ENCODE measurements at places on chromosomes 11 and 22. TPM values are rescaled to one million over a fixed set of nuclear protein-coding genes. Genes with fewer than 3 reads are reported as not detected.

Gene EIF3M
- total RNA-seq, result 238 TPM

DNA sequence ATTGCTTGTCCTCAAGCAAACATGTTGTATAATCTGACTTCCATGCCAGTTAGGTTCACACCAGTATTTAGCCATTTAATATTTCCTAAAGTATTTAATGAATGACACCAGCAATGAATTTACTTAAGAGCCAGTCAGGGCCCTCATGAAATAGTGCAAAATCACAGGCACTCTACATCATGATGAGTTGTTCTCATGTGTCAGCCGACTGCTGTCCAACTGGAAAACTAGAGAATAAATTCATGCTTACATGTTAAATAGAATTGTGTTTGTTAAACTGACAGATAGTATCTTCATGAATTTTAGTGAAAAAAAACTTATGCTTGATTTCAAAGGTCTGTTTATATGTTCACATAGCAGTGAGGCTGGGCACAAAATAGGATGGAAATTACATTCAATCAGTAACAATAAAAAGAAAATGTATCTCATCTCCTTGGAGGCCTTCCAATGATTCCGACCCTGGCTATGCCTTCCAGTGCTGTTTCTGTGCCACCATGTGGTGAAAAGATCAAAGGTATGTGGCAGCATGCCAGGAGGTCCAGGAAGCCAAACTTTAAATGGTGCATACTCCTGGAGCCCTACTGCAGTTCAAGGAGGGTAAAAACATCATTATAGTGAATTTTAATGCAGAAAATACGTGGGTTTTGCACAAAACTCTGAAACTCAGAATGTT, 45.2 kb downstream of the CTSC start:
- H3K27me3 ChIP-seq, result peaks cover 89% of the 10 kb centered on the region
- no peak for DNase-seq
- no peak overlapping the region for H3K27ac ChIP-seq

DNA sequence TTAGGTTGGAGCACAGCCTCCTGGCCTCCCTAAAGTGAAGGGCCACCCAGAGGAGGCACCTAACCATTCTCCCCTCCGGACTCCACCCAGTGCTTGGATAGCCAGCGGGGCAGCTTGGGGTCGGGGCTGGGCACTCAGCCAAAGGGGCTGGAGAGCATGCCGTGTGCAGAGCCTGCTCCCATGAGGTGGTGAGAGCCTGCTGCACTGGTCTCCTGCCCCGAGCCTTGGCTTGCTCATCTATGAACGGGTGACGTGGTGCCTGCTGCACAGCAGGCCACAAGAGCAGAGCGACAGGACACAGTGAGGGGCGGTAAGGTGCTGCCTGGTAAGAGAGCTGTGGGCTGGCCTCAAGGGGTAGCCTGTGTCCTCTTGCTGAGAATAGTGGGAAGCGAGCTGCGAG, 14.0 kb upstream of the CCDC188 start:
- H3K27me3 ChIP-seq, result no peaks in the 10 kb centered on the region
- H3K4me1 ChIP-seq, result no peaks in the 10 kb centered on the region
- H3K36me3 ChIP-seq, result no peaks in the 10 kb centered on the region
- no peak overlapping the region for H3K4me3 ChIP-seq
- DNase-seq, result no peak
- no peak overlapping the region for H3K27ac ChIP-seq

- peak overlapping the region; percentile 88 for H3K4me3 ChIP-seq
- no peak for DNase-seq
- no peaks in the 10 kb centered on the region for H3K27me3 ChIP-seq
- H3K36me3 ChIP-seq, result peaks cover 5% of the 10 kb centered on the region
- H3K4me1 ChIP-seq, result peaks cover 15% of the 10 kb centered on the region
- H3K27ac ChIP-seq, result no peak overlapping the region
These were observed 1.3 kb downstream of the CSKMT start for GRCh38 chr11:62666259-62666926.

DNA sequence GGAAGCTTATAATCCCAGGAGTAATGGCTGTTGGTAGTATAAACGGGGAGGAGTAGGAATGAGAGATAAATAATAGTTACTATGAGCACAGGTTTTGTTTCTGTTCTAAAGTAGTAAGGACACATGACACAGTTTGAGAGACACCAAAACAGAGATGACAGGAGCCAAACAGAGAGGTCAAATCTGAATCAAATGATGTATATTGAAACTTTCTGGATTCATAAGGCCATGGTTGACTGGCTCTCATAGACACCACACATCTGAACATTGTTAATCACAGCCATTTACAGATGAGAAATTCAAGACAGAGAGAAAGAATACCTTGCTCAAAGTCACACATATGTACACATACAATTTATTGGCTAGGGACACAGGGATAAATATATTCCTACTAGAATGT, 63.4 kb upstream of the UCP3 start:
- no peak overlapping the region for H3K27ac ChIP-seq
- peaks cover 22% of the 10 kb centered on the region for H3K36me3 ChIP-seq
- no peak for DNase-seq
- H3K4me1 ChIP-seq, result peaks cover 16% of the 10 kb centered on the region
- H3K4me3 ChIP-seq, result no peak overlapping the region

Gene PHF21A
- 65.5 TPM for total RNA-seq

Gene SLC5A12
- total RNA-seq, result 3.9 TPM

Gene MPZL2
- total RNA-seq, result 22.4 TPM

Gene KCNK4
- total RNA-seq, result not detected

- peaks cover 11% of the 10 kb centered on the region for H3K36me3 ChIP-seq
- H3K27ac ChIP-seq, result no peak overlapping the region
- DNase-seq, result no peak
- H3K4me1 ChIP-seq, result peaks cover 8% of the 10 kb centered on the region
- H3K27me3 ChIP-seq, result no peaks in the 10 kb centered on the region
- H3K4me3 ChIP-seq, result no peak overlapping the region
These were observed 24.8 kb upstream of the ADORA2A start for GRCh38 chr22:24402460-24403192.

GRCh38 chr22:29071261-29072045, 1.4 kb upstream of the KREMEN1 start:
- peaks cover 2% of the 10 kb centered on the region for H3K36me3 ChIP-seq
- DNase-seq, result peak; percentile 39
- peaks cover 14% of the 10 kb centered on the region for H3K4me1 ChIP-seq

DNA sequence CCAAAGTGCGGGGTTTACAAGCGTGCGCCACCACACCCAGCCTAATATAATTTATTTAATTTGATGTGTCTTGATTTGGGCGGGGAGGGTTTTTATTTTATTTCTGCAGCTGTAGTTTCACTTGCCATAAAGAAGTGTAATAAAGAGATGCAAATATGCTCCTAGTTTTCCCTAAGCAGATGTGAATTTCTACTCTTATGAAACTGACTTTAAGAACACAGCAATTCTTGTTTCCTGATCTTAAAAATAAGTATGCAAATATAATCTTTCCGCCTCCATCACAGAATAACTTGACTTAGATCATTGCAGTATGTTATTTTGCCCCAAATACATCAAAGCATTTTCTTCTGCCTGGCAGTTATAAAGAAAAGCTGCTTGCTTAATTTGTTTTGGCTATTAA, 4.4 kb downstream of the SPCS2 start:
- no peak overlapping the region for H3K27ac ChIP-seq
- H3K4me1 ChIP-seq, result peaks cover 19% of the 10 kb centered on the region
- no peak overlapping the region for H3K4me3 ChIP-seq

Gene GAL3ST1
- 21.6 TPM for total RNA-seq

- H3K27me3 ChIP-seq, result peaks cover 41% of the 10 kb centered on the region
- H3K4me1 ChIP-seq, result peaks cover 18% of the 10 kb centered on the region
- H3K36me3 ChIP-seq, result no peaks in the 10 kb centered on the region
These were observed 4.5 kb downstream of the WNT11 start for GRCh38 chr11:76201672-76202412.

DNA sequence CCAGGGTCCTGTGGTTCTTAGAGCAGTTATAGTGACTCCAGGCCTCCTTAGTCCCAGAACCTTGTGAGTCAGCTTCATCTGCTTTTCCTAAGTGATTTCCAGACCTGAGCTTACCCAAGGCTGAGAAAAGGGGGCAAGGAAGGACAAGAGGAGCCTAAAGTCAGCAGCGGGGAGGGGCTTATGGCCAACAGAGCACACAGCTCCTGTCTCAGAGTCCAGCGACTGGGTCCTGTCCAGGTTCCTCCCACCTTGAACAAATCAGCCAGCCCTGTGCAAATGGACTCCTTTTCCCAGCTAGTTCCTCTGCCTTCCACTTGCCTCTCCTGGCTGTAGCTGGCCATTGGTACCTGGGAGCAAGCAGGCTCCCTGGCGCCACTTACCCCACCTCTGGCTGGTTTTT, 10.9 kb downstream of the BACE1 start:
- H3K27ac ChIP-seq, result no peak overlapping the region
- no peak for DNase-seq
- no peaks in the 10 kb centered on the region for H3K36me3 ChIP-seq
- peaks cover 46% of the 10 kb centered on the region for H3K4me1 ChIP-seq

Gene DDTL
- total RNA-seq, result not detected

Gene MADD
- total RNA-seq, result 63.8 TPM

DNA sequence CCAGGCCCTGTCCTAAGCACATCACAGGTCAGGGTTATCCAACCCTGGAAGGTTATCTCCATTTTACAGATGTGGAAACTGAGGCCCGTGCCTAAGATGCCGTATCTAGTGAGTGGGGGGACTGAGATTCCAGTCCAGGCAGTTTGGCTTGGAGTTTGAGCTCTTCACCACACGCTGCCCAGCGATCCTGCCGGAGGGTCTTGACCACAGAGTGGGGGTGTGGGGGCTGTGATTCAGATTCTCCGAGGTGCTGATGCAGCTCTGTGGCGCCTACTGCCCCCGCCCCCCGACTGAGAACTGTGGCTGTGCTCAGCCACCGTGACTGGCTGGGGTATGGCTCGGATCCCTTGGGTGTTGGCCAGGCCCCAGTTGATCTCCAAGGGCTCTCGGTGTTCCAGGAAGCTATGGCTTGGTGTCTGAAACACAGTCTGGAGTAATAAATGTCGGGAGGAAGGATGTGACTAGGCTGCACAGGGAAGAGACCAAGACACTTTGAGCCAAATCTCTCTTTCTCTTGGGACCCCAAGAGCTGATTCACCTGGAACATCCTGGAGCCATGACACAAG, 60.6 kb upstream of the RASD2 start:
- H3K4me1 ChIP-seq, result no peaks in the 10 kb centered on the region
- no peak overlapping the region for H3K27ac ChIP-seq
- no peaks in the 10 kb centered on the region for H3K36me3 ChIP-seq

All from progenitor cell of endocrine pancreas (in vitro differentiated cells).